ENCODE measurements at places on chromosomes 16 and 17.

GRCh38 chr16:67039260-67040020, 10.5 kb downstream of the CBFB start:
- no peak for DNase-seq

GRCh38 chr16:87789437-87790291, 23.9 kb upstream of the KLHDC4 start:
- no peak for DNase-seq

GRCh38 chr17:79609049-79609589, 1.7 kb downstream of the RBFOX3 start:
- DNase-seq: no peak

DNA sequence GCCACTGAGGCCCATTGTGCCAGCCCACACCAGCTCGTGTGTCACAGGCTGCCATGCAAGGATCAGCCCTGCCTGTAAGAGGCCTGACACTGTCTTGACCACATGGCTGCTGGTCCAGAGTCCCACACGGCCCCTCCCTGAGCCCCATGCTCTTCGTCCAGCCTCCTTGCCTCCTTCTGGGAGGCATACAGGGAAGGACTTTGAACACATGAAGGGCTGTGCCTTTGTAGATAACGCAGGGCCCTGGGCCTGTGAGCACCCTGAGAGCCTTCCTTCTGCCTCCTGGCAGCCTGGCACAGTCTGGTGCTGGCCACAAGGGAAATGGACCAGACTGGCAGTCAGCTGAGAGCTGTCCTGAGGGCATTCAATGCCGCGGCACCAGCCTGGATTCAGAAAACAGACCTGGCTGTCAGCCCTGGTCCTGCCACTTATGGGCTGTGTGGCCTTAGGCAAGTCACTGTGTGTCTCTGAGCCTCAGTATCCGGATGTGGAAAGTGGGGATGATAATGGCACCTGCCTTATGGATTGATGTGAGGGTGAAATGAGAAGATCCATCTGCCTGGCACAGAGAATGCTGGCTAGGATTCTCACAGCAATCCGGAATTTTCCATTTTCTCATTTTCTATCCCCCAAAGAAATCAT, 19.2 kb upstream of the SPNS2 start:
- DNase-seq: no peak

GRCh38 chr16:65510850-65511249, 389.0 kb upstream of the CDH11 start:
- DNase-seq: no peak

GRCh38 chr17:66755101-66755943, 79.6 kb upstream of the CACNG5 start:
- DNase-seq: peak; percentile 68

DNA sequence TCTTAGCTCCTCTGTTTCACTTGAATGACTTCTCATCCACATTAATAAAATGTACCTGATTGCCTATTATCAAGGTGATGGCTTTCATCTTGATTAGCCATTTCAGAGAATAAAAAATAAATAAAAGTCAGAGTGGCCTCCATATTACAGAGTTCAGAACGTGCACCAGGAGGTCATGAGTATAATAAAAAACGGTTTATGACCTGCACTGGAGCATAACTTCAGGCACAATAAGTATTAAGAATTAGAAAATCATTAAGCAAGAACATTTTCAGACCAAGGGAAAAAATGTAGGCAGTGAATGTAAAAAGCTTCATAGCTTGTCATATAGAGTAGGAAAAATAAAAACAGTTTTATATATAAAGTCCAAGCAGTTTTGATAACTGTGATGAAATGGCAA, 11.4 kb downstream of the METTL9 start:
- no peak for DNase-seq

GRCh38 chr16:86444261-86444660, 66.1 kb upstream of the FOXF1 start:
- DNase-seq: no peak

DNA sequence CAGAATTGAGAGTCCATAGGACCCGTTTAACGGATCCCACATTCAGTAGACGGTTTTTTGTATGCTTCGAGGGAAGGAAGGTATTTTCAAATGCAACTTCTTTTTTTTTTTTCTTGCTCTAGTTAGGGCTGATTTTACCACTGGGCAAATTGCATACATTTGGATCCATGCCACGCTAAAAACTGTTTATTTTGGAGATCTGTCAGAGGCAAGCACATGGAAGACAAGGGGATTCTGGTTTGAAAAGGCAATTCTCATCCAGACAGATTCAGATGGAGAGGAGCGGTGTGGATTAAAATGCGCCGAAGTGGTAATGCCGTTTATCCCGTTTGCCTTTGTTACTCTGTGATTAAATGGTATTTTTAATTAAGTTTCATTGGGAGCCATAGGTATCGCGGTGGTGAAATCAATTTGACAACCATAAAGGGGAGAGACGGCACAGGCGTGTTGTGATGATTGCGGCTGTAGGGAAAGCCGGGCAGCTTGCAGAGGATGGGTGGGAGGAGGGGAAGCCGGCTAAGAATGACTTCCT, 170.4 kb downstream of the IRX3 start:
- no peak for DNase-seq

- no peak for DNase-seq
These were observed 21.5 kb downstream of the CCL4 start for GRCh38 chr17:36124879-36125824.

GRCh38 chr17:37386462-37386861, 10.7 kb downstream of the C17orf78 start:
- DNase-seq: no peak
